ENCODE measurements at places on chromosomes 2 and 18. TPM values are rescaled to one million over a fixed set of nuclear protein-coding genes. Genes with fewer than 3 reads are reported as not detected.

GRCh38 chr18:46346213-46346612, 242.0 kb downstream of the HAUS1 start:
- no peak for DNase-seq

DNA sequence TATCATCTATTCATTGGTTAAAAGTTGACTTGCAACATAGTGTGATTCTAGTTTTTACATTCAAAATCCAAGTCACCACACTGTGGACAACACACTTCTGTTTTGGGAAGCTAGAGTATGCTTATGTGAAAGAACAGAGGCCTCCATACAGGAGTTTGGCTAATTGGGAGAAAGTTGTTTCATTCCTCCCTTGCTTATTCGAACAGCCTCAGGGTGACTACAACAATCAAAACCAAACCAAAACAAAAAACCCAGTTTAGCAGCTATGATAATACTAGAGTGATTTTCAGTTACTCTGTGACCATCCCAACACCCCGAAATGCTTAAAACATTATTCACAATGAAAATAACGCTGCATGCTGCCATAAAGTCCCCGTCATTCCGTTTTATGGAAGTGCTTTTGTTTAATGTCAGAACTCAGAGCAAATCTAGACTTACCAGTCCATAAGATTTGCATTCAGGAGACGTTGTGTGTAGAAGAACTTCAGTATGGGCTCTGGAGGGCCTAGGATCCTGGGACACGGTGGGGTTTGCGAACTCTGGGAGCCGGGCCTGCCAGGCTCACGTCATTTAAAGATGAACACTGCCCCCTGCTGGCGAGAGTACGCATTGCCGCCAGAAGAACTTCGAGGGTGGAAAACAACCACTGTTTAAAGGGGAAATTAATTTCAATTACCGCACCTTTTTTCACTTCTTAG, 111.4 kb downstream of the FTCDNL1 start:
- DNase-seq: peak; percentile 66

DNA sequence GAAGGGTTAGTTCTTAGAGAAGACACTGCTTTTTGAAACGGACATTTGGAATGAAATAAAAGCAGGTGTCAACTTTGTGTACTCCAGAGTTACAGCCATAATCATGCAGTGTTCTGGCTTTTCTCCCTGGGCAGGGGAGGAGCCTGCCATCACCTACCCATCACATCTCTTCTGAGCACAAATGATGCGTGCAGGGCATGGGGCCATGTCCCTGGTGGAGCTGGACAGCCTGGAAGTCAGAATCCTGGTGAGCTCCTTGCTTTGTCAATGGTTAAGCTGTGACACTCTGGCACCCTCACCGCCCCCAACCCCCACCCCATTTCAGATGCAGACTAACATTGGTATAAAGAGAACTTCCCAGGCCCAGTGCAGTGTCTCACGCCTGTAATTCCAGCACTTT, 53.1 kb downstream of the PDCL3 start:
- no peak for DNase-seq

- DNase-seq: peak; percentile 58
Measured at GRCh38 chr2:97714084-97714949, 941 bp downstream of the ZAP70 start.

- no peak for DNase-seq
Measured at GRCh38 chr2:226115102-226115831, 684.4 kb downstream of the IRS1 start.

GRCh38 chr2:174729797-174730697, 34.2 kb downstream of the CHRNA1 start:
- peak; percentile 56 for DNase-seq

- DNase-seq: no peak
Measured at GRCh38 chr18:31776093-31776492, 15.4 kb upstream of the SLC25A52 start.

The SH2D6 gene
- 0.52 TPM for total RNA-seq

The MYO7B gene
- 0.26 TPM for total RNA-seq

The GPR39 gene
- not detected for total RNA-seq

The REG3A gene
- total RNA-seq: not detected
